ENCODE measurements at places on chromosomes 11 and 22.
A peak's percentile ranks its signal among the peaks of the same experiment; 100 is the strongest.

GRCh38 chr11:107139396-107139795 is 121.1 kb upstream of the GUCY1A2 start:
- DNase-seq, result no peak

DNA sequence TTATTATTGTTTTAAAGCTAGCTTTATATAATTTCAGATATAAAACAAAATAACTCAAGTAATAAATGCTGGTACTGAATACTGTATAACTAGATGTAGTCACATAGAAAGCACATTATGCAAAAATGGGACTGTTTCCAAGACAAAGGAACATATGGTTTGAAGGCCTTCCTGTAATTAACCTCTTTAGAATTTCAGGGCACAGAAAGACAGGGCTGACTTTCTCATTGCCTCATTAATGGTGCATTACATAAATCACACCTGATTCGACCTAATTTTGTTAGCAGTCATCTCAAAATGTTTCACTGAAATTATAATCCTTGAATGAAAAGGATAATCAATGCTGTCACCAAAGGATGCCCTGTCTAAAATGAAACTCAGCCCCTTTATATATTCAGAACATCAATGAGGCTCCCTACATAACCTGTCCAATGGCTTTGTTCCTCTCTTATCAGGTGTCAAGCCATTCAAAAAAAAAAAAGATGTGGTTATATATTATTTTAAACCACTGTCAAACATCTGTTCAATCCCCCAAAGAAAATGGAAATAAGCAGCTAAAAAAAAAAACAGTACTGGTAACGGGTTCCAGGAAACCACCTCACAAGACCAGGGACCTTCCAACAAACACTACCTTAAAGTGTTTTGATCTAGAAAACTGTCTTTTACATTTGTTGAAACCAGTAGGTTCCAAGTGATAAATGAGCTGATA is 77.4 kb downstream of the FAM168A start:
- DNase-seq, result no peak

GRCh38 chr22:22761963-22762772 is 117.8 kb downstream of the GGTLC2 start:
- DNase-seq, result no peak

DNA sequence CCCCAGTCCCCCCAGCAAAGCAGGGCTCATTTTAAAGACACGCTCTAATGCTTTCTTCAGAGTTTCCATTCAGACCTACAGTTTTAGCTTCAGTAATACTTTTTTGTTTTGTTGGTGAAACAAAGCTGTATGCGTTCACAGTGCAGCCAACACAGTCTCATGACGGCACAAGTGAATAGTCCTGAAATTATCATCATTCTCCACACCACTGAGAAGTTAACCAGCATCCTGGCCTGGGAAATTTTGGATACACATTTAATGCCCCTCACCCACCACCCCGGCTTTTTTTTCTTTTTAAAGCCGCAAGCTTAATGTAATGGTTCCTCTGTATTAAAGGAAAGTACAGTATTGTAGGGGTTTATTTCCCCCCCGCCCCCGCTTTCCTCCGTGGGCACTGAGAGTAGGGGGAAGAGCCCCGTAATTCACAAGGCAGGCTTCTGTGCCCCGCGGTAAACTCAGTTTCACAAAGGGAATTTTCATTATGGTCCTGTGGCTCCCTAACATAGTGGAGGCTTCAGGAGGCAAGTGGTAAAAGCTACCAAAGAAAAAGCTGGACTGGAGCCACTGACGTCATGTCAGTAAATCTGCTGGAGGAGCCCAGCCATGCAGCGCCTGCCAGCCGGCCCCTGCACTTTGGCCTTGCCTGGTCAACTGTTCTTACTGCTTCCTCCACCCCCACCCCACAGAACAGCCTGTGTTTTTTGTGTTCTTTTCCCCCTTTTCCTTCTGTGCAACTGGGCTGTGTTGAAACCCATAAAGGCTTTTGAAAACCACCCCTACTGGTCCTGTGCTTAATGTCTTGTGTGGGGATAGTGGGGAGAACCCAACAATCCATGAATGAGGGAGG is 18.2 kb downstream of the TEAD1 start:
- DNase-seq, result no peak

DNA sequence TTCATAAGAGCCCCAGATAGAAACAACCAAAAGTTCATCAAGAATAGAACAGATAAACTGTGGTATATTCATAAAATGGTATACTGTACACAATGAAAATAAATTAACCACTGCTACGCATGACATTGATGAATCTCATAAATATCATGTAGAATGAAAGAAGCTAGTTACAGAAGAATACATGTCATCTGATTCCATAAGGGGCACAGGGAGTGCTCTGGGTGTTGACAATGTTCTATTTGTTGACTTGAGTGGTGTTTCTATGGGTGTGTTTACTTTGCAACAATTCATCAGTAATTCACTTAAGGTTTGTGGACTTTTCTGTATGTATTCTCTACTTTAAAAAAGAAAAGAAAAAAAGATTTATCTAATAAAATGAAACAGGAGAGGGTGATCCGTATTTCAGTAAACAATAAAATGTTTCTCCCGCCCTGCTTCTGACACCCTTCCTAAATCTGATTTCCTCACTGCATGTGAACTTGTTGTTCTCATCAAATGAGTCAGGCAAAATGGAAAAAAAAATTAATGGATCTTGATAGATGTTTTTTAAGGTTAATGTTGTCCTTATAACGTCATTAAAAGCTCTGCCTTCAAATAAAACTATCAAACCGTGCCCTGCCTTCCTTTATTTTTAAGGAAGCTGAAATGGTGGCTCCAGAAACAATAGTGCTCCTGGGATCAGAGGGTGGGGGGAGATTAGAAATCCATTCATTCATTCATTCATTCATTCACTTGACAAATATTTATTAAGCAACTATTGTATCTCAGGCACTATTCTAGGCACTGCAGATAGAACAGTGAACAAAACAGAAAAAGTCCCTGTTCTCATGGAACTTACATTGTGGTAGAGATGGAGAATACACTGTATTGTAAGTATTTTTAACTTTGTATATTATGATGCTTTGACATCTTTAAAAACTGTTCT is 77.2 kb upstream of the CD44 start:
- no peak for DNase-seq

- peak; percentile 4 for DNase-seq
Measured at GRCh38 chr22:36423461-36424404, 36.0 kb upstream of the MYH9 start.

- no peak for DNase-seq
Measured at GRCh38 chr11:107482234-107482633, 24.6 kb upstream of the CWF19L2 start.

DNA sequence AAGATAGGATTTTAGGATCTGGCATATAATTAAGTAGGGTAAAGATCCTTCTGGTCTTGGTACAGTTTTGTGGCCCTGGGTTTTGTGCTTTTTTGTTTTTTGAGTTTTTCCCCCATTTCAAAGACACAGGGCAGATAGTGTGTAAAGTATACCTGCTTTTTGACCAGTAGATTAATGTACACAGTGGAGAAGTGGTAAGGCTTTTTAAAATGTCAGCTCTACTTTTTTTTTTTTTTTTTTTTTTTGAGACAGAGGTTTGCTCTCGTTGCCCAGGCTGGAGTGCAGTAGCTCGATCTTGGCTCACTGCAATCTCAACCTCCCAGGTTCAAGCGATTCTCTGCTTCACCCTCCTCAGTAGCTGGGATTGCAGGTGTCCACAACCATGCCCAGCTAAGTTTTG is 4.0 kb downstream of the EP300 start:
- DNase-seq, result no peak

- DNase-seq, result no peak
Measured at GRCh38 chr11:106495046-106495445, 417.6 kb downstream of the AASDHPPT start.

- no peak for DNase-seq
Measured at GRCh38 chr11:12275818-12276217, 101.6 kb upstream of the PARVA start.

DNA sequence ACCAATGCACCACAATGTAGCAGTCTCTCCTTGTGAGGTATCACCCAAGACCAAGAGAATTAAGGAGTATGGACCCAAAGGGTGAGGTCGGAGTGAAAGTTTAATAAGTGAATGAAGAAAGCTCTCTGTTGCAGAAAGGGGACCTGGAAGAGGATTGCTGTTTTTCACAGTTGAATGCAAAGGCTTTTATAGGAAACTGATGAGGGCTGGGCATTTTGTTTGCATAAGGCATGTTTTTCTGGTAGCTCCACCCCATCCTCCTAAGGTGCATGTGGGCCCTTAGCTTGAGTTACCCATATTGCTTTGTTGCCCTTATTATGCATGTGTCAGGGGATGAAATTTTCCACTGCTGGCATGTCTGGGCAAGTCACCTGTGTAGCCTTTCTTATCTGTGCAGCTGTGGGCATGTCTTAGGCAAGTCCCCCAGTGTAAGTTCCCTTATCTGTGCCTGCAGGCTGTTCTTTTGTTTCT is 64.7 kb downstream of the BDNF start:
- DNase-seq, result no peak

- DNase-seq, result no peak
Measured at GRCh38 chr11:125173556-125173955, 9.0 kb downstream of the PKNOX2 start.

GRCh38 chr11:117179048-117179999 is 781 bp downstream of the SIDT2 start:
- peak; percentile 53 for DNase-seq

DNA sequence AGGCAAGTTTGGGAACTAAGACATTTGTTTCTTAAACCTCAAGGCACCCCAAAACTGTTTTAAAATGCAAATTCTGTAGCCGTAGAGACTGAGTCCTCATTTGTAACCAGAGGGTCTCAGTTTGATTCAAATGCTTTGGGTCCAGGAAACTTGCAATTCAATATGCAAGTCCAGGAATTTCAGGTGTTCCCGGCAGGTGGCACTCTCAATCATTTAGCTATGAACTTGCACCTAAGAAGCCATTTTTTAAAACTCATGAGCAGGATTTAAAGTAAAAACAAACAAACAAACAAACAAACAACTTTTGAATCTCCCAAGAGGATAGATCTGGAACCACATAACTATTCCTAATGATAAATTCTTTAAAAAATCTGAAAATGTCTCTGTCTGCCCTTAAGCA is 8.7 kb upstream of the ABTB2 start:
- no peak for DNase-seq

DNA sequence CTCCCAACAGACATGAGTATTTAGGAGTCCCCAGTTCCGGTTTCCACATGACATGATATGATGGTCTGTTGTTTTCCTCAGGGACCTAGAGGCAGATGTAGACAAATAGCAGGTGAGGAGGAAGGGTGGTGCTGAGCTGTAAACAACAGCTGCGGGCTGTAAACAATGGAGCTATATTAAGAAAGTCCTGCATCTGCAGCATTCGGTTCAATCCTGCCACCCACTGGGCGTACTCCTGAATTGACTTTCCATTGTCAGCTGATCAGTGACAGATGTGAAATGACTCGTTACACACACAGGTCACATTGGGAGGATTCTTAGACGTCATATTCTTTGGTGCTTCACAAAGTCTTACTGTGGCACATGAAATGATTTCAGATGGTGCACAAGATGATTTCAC is 26.8 kb upstream of the RAG1 start:
- DNase-seq, result peak; percentile 34

DNA sequence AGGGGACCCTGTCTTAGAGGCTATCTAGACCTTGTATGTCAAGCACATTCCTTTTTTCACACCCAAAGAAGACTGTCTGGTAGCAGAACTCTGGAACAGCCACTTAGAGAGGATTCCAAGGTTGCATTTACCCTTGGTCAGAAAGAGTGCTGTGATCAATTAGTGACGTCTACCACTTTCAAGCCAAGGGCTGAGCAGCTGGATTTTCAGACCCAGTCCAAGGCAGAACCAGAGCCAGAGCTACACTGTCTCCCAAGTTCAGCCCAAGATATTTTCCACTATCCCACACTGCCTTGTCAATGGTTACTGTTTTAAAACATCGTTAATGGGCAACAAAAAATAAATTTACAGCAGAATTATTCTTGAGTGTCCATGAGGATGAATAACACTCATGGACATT is 24.0 kb downstream of the ABCC8 start:
- DNase-seq, result no peak

DNA sequence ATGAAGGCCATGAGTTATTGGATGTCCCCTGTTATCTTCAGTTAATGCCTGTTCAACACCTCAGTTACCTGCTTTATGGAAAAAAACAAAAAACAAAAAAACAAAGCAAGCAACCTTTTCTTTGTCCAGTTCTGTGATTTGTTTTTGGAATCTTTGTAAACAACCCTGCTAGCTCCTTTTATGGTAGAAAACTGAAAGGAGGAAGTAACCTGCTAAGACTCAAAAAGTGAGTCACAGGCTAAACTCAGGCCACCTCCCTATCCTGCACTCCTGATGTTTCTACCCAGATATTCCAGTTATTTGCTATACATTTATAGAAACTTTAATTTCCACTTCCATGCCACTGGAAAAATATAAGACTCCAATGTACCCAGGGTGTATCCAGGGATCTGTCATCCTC is 20.6 kb upstream of the TLCD5 start:
- no peak for DNase-seq

DNA sequence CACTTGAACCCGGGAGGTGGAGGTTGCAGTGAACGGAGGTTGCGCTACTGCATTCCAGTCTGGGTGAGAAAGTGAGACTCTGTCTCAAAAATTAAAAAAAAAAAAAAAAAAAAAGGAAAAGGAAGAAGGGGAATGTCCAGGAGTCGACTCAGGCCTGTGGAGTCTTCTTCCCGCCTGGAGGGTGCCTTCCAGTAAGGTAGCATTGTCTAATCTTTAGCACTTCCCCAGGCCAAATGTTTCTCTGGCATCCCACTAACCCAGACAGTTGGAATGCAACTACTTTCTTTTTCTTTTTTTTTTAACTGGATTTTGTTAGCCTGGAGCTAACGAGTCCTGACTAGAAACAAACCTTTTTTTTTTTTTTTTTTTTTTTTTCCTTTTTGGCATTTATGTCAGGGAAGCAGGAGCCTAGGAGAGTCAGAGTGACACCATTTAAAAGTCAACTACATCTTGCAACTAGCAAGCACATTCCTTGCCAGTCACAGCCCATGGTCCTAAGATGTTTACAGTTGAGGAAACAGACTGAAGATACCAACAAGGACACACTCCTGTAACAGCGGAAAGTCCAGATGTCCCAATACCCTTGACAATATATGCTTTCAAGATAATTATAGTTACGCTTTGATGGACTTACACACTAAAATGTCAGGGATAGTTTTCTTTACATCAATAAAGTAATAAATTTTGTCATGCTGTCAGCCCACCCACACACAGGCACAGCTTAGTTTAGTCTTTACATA is 10.6 kb downstream of the PLET1 start:
- DNase-seq, result no peak
